ENCODE measurements at places on chromosomes 2 and 18.

- no peak for DNase-seq
Observed at GRCh38 chr2:48587560-48587959, 30.1 kb upstream of the GTF2A1L start.

- no peak for DNase-seq
Observed at GRCh38 chr2:121214296-121214695, 70.7 kb downstream of the TFCP2L1 start.

DNA sequence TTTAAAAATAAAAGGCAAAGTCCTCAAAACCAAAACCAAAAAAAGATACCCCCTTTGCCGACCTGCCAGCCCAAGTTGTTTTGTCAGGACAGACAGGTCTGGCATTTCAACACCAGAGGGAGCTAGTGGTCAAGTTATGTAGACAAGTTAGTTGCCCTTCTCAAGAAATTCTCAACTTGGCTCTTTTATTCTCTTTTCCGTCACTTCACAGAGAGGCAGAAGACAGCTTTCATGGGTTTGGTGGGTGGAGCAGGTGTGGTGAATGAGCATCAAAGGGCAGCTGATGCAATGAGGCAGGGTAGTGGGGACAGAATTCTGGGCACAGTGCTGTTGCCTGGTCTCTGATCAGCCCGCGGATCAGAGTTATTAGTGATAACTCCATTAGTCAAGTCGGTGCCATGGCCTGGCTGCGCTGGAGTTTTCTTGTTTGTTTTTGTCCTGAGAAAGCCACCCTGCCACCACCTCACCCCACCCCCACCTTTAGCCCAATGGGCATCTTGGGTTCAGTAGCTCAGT, 303.7 kb upstream of the EPAS1 start:
- no peak for DNase-seq

GRCh38 chr2:168986398-168986943, 44.7 kb downstream of the ABCB11 start:
- DNase-seq: no peak

DNA sequence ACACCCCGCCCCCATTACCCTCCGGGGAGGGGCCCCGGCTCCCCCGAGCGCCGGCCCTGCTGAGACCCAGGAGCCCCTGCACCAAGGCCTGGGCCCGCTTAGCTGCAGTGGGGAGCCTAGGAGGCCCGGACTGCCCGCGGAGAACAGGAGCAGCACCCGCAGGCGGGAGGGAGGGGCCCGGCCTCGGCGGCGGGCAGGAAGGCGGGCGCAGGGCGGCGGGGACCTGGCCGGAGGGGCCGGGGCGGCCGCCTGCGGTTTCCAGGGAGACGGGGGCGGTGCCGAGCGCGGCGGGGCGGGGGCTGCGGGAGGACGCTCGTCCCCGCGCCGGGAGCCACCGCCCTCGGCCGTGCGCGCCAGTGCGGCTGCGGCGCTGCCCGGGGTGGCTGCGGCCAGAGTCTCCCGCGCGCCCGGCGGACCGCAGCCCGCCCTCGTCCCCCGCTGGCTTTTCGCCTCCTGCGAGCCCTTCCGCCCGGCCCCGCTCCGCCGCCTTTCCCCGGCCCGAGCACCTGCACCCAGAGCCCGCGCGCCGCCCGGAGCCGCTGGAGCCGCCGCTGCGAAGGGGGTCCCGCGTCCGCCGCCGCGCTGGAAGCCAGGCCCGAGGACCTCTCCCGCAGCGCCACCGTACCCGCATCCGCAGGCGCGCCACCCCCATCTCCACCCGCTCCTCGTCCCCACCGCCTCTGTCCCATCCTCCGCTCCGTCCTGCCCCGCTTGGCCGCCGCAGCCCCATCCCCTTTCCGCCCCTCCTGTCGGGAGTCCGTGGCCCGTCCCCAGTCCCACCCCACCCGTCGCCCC, 17.2 kb downstream of the GPC1 start:
- no peak for DNase-seq

- no peak for DNase-seq
Observed at GRCh38 chr2:137644731-137645130, 319.5 kb upstream of the HNMT start.

GRCh38 chr2:233349005-233349998, 5.0 kb upstream of the DGKD start:
- peak; percentile 61 for DNase-seq

- no peak for DNase-seq
Observed at GRCh38 chr2:238974081-238974480, 126.2 kb downstream of the TWIST2 start.

DNA sequence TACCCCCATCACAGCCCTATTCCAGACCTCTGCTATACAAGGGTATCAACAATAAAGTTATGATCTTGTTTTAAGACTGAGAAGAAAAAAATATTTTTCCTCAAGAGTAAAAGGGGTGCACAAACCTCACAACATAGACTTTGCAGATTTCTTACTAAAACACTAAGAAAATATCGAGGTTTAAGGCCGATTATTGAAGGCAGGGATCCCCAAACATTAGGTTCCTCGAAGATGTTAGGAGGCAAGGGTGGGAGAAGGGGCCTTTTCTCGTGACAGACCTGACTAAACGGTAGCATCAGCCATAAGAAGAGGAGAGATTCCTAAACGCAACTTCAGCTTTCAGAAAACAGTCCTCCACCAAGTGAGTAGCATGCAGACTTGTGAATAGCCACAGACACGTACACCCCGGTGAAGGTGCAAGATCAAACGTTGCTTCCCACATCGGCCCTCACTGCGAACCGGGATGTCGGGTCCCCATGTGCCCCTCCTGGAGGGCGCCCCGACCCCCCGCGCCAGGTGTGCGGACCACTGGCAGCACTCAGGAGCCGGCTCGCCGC, 678 bp downstream of the PIAS2 start:
- DNase-seq: peak; percentile 59

DNA sequence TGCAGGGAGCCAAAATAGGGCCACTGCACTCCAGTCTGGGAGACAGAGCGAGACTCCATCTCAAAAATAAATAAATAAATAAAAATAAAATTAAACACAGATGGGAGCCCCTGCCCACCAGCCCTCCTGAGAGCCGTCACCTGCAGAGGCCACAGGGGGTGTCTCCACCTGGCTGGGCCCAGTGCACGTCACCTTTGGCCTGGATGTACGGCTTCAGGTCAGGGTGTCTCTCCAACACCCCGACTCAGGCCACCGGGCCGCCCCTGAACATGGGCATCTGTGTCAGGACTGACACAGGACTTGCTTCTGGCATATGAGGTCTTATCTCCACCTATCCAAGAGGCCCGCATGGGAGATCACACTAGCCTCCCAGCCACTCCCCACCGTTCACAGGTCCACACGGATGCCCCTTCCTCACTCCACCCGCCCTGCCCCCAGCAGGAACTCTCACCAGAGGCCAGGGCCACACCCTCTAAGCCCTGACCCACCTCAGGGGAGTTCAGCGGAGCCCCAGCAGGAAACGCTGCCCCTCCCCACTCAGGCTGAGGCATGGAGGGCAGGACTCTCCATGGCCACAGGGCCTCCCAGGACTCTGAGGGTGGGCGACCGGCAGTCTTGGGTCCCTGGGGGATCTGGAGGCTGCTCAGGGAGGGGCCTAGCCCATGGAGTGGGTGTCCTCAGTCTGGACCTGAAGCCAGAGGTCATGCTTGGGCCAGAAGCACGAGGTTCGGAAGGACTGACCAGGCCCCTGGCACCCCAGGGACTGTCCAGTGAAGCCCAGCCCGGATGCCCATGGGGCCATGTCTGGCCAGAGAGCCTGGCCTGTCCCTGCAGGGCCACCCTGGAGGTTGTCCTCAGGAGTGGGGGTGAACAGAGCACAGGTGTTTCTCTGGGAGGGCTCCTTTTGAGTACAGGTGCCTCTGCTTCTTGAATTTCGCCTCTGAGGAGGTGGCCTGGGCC, 1.6 kb upstream of the CROCC2 start:
- no peak for DNase-seq

DNA sequence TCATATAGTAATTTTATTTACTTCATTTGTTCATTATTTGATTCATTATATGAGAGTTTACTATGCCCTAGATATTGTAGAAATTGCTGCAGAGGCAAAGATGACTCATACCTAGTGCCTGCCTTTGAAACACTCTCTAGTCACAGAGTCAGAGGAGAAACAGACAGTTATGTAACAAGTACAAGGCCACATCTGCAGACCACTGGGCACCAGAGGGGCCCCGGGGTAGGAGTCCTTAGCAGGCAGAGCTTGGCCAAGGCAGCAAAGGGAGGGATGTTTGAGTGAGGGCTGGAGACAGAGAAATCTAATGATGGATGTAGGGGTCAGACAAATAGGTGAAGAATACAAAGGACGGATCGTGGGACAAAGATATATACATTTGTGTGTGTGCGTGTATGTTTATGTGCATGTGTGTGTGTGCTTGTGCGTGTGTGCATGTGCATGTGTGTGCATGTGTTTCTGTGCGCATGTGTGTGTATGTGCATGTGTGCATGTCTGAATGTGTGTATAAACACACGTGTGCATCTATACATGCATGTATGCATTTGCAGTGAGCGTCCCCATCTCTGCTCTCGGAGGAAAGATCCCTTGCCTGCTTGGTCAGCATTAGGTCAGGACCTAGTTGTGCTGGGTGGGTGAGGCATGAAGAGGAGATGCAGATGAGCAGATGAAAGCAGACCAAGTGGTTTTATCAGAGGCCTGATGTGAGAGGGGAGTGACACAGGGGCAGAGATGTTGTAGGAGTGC, 170.6 kb upstream of the MYT1L start:
- no peak for DNase-seq

DNA sequence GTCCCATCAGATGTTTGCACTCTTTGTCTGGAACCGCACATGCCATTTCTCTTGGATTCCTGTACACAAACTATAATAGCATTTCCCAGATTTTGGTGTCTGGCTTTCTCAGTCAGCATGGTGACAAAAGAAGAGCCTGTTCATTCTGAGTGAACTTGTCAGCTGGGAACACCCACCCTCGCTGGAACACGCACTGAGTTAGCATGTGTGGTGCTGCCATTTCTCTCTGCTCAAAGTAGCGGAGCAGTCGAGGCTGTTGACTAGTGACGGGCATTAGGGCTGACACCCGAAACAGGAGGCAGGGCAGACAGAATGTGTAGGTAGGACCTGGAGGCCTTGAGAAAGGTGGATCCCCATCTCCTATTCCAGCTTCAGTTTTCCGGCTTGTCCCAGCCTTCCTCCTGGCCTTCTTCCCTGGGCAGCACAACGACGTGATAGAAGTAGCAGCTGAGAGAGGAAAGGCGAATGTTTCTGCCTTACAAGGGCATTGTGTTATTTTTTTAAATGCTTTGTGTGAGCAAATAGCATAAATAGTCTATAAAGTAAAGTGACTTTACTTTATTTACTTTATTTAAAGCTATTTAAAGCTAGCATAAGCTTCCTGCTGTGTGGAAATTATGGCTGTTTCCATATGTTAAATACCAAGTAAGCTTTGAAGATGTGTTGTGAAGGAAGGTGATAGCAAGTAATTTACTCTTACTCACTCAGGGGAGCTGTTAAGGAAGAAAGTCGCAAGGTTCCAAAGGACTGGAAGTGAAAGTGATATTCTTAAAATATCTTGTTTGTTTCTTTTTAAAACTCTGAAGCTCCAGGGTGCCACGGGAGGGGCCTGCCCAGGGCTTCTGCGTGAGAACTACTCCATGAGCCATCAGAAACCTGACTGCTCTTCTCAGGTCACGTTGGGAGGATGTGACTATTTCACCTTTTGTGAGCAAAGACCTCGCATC, 272.6 kb downstream of the NEDD4L start:
- no peak for DNase-seq

DNA sequence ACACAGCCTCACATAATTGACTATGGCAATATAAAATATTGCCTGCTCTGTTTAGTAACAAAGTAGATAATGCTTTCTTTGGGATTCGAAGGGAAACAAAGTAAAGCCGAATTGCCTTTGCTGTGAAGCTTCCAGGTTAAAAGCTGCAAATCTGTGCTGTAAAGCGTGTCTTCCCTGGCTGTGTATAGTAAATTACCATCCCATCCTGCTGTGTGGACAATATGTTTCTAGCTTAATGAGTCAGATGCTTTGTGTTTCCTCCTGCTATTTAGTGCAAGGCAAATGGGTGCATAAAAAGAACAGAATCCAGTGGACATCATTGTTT, 265.1 kb downstream of the SOCS6 start:
- no peak for DNase-seq

DNA sequence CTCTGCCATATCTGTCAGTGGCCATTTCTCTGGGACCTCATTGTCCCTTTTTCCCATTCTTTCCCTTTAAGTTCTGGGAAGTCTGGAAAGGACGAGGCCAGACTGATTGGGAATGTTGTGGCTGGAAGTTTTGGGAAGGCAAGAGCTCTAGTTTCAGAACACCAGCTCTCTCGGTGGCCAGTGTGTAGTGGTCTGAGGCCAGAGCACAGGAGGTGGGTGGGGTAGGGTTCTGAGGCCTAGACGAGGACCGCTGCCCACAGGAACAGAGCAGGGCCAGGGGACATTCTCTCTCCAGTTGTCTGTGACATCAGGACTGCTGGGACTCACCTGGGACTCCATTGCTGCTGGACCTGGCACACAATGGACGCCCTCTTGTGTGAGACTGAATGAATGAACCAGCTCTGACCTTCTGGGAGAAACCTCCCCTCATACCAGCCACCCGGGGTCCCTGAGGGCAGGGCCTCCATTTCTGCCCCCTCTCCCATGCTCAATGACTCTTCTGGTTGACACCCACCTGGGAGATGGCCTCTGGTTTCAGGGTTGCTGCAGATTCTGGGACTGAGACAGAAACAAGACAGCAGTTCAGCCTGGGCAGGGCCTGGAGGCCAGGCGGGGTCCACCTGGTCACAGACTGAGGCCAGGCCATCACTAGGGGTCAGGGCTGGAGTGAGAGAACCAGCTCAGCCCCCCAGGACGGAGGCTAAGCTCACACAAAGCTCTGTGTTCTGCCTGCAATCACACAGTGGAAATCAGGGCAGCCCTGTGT, 8.4 kb upstream of the NPPC start:
- DNase-seq: no peak

GRCh38 chr2:219782737-219783348, 155.4 kb downstream of the SLC4A3 start:
- no peak for DNase-seq

GRCh38 chr2:128638341-128639119, 319.9 kb upstream of the HS6ST1 start:
- DNase-seq: no peak

DNA sequence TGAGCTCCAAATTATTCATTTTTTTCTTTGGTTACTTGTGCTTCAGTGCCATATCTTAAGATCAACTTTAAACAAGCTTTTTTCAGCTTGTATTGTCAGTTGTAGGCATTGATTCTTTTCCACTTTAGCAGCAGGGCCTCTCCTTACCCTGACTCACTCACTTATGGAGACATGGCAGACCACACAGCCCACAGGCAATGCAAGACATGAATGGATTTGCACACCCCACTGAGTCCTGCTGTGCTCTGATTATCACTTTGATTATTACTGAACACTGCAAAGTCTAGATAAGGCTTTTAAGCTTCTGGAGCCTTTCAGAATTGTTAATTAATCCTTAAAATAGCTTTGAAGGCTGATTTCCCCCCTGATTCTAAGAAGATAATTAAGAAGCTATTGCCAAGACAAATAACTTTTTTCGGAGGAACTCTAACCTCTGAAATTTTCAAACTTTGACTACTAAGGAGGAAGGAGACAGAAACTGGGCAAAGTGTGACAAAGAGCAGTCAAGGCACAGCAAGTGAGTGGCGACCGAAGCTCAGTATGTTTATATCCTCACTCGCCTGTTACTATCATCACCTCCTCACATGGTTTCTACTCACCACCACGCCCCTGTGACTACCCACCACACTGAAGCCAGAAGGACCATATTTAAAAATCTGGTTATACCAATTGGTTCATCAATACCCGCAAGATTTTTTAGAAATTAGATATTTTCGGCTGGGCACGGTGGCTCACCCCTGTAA, 43.3 kb downstream of the CACNB4 start:
- DNase-seq: no peak

Data from substantia nigra (tissue), 51 donors.